ENCODE measurements at places on chromosomes 4 and X.
A peak's percentile ranks its signal among the peaks of the same experiment; 100 is the strongest.

DNA sequence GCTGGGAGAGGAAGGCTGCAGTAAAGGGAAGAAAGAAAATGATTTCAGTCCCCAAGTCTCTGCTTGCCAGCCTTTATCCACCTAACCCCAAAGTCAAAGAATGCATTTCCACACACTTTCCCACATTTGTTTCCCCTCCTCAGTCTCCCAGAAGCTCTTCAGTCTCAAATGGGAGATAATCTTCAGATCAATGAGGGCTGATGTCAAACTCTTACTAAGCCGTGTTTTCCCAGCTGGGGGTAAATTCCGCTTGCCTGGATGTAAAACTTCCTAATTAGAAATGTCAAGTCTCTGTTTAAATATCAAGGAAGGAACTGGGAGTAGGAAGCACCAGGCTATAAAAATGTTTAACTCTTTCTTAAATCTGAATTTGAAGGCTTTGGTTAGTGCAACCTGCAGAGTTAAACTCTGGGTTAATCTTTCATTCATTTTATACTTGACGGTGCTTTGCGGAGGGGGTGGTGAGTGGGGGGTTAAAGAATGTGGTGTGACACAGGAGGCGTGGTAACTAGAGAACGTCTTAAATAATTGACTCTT is 601.4 kb upstream of the ACTRT1 start:
- DNase-seq, result no peak

GRCh38 chrX:141662781-141663180 is 35.8 kb downstream of the SPANXD start:
- peak; percentile 40 for DNase-seq

DNA sequence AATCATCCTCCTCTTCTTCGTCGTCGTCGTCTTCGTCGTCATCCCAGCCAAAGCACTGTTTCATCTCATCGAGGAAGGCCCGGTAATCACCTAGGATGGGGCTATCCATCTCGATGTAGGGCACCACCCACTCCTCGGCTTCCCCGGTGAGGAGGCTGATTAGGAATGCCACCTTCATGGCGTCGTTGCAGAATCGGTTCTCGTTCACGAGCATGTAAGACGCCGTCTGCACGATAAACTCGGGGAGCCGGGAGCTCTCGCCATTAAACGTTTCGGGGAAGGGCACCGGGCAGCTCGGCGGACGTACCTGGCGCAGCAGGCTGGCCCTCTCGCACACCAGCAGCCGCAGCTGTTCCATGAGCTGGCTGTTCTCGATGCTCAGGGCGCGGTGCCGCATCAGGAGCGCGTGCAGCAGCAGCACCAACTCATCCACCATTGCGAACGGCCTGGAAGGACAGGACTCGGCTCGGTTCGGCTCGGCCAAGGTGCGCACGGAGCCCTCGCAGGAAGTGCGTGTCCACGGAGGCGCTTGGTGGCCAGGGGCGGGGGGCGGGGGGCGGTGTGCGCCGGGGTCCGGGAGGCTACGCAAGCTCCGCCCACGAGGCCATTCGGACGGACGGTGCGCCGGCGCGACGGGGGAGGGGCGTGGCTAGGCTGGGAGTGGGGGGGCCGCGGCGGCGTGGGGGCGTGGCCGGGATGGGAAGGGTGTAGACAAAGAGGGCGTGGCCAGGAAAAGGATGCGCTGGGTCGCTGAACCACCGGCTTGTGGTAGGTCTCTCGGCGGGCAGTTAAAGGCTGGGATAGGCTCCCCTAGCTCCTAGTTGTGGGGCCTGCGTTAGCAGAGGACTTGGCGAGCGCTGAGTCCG is at the start of gene LDOC1:
Gene LDOC1, minus strand, starts transcription at position 544 of the 866 bp plus-strand sequence. Its CDS starts 108 bp downstream, at position 436.
- DNase-seq, result peak; percentile 83

DNA sequence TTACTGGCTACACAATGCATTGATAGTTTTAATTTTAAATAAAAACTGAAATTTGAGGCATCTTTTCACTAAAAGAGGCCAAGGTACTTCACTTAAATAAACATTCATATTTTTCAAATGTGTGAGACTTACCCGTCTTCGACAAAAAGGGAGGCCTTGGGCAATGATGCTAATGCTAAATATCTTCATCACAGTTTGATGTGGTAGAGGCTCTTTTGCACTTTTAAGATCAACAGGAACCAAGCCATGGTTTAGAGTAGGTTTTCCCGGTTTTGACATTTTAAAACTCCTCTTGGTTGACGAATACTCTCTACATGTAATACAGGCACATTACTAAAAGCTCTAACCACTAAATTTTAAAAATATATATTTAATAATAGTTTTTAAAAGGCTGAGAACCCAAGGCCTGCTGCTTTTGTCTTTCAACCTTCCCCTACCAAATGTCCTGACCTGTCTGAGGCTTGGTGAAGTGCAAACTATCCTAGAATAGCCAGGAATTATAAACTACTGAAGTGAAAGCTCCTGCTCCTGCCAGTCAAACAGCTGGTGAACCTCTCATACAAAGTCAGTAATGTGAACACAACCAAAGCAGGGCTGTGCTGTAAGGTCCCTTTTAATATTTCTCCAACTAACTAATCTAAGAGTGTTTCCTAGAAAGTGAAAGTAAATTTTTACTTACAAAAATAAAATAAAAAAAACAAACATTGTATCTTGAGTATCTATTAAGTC is 153.7 kb downstream of the FBXW7 start:
- no peak for DNase-seq

DNA sequence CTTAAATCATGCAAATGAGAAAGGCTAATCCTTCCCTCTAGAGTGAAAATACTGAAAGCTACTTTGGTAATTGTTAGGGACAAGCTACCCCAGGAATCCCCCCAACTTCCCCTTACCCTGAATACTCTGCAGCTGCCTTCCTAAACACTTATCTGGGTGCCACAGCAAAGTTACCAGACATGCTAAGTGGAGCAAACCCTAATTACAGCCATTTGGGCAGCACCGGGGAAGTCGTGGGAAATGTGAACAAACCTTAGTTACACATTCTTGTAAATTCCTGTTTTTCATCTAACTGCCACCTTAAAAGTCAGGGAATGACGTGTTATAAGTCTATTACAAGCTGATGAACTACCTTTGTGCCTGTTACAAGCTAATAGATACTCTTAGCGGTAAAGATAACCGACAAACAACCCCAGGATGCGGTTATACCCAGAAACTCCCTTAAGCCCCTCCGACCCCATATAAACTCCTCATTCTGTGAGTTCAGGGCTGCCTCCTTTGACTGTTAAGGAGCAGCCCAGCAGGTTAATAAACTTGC is 66.0 kb upstream of the PLAC8 start:
- no peak for DNase-seq

DNA sequence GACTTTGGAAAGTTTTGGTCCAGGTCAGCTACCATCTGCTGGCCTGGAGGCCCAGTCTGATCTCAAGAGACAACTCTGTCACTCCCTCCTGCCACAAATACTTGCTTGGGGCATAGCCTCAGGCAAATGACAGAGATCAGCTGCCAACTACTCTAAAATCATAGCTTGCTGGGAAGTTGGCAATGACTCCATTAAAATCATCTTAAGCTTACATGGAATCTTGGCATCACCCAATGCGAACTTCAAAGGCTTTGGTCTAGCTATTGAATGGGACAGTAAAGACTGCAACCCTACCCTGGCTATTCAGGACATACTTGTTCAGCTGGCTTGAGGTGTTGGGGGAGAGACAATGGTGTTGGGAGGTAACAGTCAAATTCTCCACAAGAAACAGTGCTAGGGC is 7.0 kb upstream of the USO1 start:
- DNase-seq, result no peak

- no peak for DNase-seq
These were observed 13.1 kb downstream of the RAB33A start for GRCh38 chrX:130184857-130185256.

- DNase-seq, result no peak
These were observed 32.3 kb downstream of the ETNPPL start for GRCh38 chr4:108730579-108730978.

GRCh38 chrX:153882086-153882498 is 3.9 kb downstream of the L1CAM start:
- DNase-seq, result peak; percentile 56

GRCh38 chr4:156971676-156972378 is at the start of gene PDGFC:
TSS of gene PDGFC (minus strand) at chr4:156971799. CDS start at chr4:156970903, 896 bp downstream.
- peak; percentile 59 for DNase-seq

DNA sequence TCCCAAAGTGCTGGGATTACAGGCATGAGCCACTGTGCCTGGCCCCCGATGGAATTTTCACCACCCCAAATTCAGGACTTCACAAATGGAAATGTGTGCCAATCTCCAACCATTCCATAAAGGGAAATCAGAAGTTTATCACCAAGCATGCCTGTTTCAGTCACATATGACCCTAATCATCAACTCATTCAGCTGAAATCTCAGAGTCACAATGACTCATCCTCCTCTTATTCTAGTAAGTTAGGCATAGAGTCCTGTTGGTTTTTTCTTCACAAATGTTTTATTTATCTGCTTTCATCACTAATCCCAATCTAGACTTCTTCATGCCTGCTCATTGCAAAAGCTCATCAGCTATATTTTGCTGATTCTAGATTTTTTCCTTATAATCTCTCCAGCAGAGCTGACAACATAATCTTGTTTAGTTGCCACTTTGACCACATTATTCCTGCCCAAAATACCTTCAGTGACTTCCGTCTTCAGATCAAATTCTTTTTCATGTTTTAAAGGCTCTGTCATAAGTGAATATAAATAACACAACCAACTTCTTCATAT is 83.3 kb downstream of the SLC7A11 start:
- DNase-seq, result no peak

DNA sequence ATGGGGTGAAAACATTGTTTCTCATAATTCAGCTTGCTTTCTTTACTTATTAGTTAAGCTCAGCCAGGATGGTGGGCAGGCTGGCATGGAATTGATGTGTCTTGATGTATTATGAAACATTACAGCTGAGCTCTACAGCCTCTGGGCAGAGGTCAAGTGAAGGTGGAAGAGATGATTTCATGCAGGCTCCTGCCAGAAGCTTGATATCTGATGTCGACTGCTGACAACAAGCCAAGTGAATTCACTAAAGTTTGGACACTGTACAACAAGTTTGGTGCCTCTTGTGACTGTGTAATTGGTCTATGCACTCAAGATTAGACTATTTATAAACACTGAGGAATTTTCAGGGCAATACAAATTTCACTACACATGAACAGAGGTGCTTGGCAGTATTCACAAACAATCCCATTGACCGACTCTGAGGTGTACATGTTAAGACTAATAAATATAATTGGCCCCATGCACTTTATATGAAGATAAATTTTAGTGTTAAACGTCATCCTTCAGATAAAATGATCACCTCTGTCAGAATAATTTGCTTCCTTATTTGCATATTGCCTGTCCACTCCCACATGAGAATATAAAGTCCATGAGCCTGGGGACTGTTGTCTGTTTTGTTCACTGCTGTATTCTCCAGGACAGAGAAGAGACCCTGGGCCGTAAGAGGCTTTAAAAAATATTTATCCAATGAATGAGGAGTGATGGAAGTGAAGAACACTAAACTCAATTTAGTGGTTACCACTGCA is 612.2 kb downstream of the IQCM start:
- no peak for DNase-seq

DNA sequence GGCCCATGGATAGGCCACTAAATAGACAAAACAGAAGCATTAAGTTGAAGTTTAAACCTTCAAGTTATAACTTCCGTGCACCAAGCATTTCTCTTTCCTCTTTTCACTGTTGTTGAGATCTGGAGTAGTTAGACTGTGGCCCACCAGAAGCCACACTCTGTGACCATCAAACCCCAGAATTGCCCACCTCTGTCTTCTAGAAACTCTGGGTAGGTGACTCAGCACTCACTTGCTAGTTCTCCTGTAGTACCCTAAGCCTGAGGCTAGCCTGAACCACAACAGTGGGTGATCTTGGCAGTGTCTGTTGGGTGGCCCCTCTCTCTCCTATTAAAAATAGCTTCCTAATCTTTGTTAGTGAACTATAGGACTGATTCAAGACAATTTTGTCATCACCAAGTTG is 24.6 kb upstream of the CD40LG start:
- no peak for DNase-seq

- no peak for DNase-seq
These were observed 40.8 kb downstream of the SLC34A2 start for GRCh38 chr4:25696409-25696808.

DNA sequence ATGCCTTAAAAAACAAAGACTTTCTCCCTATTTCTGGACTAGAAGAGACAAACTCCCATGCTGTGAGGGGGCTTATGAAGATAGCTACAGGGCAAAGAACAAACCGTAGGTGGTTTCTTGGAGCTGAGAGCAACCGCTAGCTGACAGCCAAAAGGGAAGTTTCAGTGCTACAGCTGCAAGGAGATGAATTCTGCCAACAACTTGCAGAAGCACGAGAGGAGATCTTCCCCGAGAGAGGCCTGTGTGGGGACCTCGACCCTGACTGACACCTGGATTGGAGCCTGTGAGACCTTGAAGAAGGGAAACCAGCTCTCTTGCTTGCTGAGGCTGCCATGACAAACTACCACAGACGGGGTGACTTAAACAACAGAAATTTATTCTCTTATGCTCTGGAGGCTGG is 183.8 kb upstream of the VCX3A start:
- DNase-seq, result no peak

- no peak for DNase-seq
These were observed 747.2 kb downstream of the STPG2 start for GRCh38 chr4:97396097-97396496.

GRCh38 chrX:27964432-27964831 is 16.8 kb downstream of the DCAF8L1 start:
- no peak for DNase-seq

DNA sequence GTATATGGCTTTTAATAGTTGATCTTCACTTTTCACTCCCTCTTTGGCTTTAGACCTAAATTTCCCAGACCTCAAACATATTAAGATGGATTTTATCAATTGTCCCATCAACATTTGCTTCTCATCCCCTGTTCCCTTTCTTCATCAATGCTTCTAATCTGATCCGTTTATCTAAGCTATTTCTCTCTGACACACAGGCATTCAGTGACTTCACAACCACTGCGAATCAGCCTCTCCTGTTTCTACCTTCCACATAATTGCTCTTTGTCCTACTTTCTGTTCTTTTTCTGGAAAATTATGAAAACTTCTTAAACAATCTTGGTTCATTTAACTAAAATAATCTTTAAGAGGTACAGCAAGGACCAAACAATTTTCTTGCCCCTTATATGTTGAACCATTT is 115.2 kb downstream of the GLRA3 start:
- no peak for DNase-seq

DNA sequence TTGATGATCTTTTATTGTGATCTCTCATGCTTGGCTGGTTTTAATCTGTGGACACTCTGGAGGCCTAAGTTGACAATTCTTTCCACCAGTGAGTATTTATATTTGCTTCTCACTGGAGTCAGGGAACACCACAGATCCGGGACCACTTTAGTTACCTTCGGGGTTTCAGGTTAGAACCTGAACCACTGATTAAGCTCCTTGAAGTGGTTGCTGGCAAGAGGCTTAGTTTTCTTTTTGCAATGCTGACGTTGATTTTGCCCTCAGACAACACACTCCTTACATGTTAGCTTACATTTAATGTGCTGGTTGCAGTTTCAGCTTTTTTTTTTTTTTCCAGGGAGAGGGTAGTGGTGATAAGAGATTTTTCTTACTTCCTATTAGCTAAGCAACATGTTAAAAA is 10.5 kb upstream of the ZNF330 start:
- no peak for DNase-seq

DNA sequence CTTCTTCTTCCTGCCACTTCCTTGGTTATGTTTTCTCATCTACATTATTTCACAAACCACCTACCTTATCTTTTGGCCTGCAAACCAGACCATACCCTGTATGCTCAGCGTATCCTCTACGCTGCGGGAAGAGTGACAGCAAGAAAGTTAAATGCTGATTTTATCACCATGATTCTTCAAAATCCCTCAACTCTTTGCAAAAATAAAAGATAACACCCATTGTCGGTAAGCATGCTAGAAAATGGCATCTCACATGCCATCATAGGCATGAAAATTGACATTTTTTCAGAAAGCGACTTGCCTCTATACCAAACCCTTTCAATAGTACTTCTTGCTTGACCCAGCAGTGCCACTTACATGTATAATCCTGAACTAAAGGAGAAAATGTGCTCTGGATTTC is 102.0 kb downstream of the HPGD start:
- no peak for DNase-seq

All from putamen (tissue), 1 donor.